H1 (cell line): ENCODE measurements at places on chromosomes 7 and 10.

GRCh38 chr7:105352018-105352612, 36.6 kb downstream of the SRPK2 start:
- no peak for DNase-seq

GRCh38 chr7:117043108-117043825, 90.0 kb downstream of the ST7 start:
- DNase-seq, result no peak

GRCh38 chr10:94146746-94147145, 153.0 kb downstream of the PLCE1 start:
- no peak for DNase-seq

- DNase-seq, result no peak
Observed at GRCh38 chr10:102040305-102041050, 15.5 kb downstream of the ARMH3 start.

DNA sequence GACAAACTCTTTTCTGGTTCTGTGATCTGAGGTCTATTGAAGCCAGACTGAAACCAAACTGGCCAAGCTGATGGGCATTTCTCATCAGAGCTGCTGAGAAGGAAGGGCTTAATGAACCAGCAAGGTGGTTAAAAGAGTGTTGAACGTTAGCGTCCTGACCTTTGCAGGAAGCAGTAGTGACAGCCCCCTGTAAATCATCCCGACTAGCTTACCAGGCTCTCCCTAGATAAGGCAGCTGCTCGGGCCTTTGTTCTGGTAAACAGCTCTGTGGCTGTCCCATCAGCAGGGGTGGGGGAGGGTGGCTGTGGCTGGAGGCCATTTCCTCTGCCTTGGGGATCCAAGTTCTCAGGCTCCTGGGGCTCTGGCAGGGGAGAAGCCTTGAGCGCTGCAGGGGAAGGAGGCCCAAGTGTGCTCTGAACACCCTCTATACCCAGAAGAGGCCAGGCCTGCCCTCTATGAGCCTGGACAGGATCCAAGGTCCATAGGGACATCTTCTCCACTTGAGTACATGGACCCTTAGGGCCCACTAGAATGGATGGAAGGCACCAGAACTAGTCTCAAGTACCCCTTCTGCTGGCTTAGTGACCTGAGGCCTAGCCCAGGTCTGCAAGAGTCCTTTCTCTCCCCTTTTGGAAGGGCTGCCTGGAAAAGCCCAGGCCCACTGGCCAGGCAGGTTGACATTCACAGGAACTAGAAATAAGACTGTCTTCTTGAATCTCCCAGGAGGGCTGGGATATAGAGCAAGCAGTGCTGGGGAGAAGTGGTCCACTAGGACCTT, 134.6 kb downstream of the ARHGAP22 start:
- DNase-seq, result peak; percentile 48

DNA sequence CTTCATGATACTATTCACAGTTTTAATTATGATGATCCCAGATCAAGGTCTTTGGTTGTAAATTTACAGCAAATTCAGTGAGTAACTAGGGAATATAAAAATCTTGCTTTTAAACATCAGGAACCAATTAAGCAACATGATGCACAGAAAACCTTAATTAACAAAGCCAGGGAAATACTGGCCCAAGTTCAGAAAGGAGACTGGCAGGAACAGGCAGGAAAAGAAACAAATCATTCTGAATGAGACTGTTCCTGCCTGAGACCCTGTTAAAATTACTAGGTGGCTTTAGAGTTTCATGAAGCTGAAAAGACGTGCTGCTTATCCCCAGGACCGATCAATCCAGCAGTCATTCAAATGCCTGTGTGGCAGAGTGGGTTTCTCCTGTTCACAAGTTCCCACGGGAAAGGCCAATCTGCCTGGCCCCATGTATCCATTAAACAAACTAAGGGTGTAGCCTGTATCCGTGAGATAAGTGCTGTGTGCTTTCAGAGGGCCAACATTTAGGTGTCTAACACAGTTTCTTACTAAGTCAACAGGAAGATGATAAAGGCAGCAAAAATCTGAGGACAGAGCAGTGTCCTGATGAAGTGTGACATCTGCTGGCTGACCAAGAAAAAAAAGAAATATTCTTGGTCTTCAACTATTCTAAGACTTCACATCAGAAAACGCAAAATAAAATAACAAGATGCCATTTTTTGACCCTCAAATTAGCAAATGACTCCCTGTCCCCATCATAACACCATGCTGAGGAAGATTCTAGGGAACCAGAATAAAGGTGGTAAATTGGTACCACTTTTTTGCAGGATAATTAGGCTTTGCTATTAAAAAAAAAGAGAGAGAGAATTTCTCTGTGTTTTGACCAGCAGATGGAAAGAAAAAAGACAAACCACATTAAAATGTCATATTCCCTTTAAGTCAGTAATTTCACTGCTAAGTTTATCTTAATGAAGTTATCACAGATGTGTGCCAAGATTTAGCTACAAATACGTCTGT, 34.2 kb downstream of the PUS7 start:
- no peak for DNase-seq

GRCh38 chr10:72736176-72736827, 44.4 kb downstream of the MCU start:
- no peak for DNase-seq

DNA sequence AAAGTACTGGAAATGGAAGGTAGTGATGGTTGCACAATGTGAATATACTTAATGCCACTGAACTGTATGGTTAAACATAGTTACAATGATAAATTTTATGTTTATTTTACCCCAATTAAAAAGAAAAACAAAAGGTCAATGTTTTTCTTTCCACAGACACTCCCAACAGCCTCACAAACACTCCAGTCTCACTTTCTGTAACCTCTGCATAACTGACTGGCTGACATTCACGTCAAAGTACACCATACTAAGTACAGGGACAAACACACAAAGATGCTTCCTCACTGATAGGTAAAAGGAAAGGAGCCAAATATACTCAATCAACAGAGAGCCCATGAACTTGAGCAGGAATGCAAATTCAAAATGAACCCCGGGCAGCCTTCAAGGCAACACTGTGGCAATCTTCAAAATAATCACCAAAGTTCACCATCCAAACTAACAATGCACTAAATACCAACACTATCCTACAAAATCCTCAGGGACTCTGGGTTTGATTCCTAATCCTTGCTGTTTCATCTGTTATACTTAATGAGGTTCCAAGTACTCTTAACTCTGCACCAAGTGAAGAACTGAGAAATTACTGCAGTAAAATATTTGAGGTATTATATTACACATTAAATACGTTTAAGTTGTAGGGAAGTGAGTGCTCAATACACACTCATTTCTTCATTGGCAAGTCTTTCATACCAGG, 90.8 kb downstream of the ARMH3 start:
- DNase-seq, result no peak

DNA sequence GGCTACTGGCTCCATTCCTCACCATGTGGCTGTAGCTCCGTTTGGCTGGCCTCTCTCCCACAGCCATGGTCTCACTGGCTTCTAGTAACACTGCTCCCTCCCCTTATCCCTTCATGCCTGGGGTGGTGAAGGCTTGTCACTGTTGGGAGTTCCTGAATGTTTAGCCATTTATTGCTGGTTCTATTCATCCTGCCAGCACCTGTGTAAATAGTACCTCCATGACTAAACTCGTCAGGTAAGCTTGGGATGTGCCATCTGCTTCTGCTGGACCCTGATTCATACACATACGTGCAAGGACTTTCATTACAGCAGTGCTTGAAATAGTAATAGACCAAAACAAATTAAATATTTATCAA, 61.6 kb downstream of the CCDC71L start:
- no peak for DNase-seq

- peak; percentile 15 for DNase-seq
Observed at GRCh38 chr7:44408596-44408995, 81.9 kb downstream of the NUDCD3 start.

- no peak for DNase-seq
Observed at GRCh38 chr10:110993024-110993693, 73.8 kb downstream of the SHOC2 start.

- DNase-seq, result no peak
Observed at GRCh38 chr7:604884-605531, 85.4 kb upstream of the PDGFA start.

- DNase-seq, result no peak
Observed at GRCh38 chr7:89927762-89928161, 226.5 kb upstream of the STEAP1 start.

DNA sequence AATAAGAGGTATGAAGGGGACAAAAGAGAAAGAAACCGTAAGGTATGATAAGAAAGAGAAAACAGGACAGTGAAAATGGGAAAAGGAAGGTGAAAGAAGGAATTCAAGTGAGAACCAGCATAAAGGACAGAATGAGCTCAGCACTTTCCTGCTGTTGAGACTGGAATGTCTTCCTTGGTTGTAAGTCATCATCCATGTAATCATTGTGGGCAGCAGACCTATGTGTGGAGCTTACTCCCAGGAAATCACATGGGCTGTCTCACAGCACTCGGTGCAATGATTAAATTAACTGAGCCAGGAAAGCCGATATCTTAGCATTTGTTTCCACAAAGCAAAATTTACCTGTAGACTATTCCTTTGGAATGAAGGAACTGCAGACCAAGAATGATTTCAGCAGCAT, 118.1 kb downstream of the PRKCQ start:
- no peak for DNase-seq

DNA sequence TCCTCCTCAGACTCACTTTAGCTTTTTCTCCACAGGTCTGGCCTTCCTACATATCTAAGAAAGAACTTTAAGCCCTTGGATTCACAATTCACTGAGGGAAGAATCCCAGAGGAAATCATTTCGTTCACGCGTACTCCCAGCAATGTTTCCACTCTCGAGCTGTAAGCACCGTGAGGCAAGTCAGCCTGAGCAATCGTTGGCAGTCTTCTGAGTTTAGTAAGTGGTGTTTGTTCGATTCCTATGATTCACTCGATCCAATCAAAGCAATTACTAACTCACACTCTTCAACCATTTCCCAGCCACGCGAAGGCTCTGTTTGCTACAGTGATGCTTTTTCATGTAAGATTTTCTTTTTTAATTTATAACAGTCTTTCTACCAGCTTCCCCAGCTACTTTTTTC, 10.2 kb upstream of the PRLHR start:
- no peak for DNase-seq
